ENCODE measurements at places on chromosomes 2 and 18. TPM values are rescaled to one million over a fixed set of nuclear protein-coding genes. Genes with fewer than 3 reads are reported as not detected.

DNA sequence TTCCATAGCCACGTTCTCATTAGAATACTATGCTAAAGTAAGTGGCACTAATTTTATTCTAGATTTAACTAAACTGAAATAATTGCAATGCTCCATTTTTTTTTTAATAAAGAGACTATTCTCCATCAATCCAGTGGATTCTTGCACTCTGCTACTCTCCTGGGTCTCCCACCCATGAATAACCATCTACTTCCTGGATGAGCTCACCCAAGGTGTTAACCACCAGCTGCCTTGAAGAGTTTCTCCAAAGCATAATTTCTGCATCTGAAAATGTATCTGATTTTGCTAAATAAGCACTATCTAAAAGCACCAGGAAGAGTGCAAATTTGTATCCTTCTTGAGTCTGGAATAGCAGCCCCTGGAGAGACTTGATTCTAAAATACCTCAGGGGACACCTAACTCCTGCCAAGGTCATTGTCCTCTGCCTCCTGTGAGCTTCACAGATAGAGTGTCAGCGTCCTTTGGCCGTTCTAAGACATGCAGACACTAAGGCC is 41.6 kb upstream of the SH3BP4 start:
- no peak for DNase-seq

GRCh38 chr18:22930089-22930713 is 2.9 kb upstream of the RBBP8 start:
- DNase-seq: no peak

DNA sequence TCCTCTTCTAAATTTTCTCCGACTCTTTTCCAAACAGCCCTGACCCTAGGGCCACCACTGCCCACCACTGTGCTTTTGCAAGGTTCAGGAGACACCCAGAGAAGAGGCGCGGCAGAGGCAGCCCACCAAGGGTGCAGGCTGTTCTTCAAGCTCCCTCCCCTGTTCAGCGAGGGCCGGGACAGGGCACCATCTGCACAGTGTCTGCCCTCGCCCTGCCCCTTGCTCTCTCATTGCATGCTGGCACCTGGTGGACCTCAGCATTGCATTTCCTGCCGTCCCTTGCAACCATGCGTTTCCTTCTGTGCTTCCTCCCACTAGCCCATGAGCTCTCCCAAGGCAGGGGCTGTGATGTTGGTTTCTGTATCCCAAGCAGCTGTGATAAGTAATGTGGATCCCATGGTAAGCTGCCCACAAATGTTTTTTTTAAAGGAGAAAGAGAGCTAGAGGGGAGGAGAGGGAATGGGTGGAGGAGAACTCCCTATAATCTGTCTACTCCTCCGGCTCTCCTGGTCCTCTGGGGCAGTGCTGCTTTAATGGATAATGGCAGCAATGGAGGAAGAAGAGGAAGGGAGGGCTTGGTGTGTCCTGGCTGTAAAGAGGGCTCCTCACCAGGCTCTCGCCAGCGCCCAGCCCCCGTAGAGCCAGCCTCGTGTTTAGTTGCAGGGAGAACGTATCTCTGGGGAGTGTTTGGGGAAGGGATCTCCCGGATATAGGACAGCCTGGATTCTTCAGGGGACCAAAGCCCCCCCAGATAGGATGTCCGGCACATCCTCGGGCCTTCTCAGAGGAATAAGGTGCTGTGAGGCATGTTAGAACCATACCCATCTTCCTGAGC is 15.6 kb upstream of the YWHAQ start:
- no peak for DNase-seq

DNA sequence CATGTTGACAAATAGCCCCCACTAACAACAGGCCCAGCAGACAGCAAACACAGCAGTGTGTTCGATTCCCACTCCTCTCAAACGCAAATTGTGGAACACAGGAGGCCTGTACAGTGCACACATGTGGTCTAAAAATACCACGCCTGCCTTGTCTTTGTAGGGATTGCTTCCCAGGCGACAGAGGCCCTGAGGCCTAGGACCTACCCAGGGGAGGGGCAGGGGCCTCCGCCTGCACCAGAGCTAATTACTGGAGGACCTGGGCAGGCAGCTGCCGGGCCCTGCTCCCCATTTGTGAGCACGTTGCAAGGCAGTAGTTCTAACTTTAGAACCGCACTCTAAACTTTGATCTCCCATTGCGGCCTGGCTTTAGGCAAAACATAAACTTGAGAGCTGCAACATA is 316.0 kb downstream of the TXNL1 start:
- DNase-seq: peak; percentile 86

DNER gene
- 5.3 TPM for total RNA-seq

DNA sequence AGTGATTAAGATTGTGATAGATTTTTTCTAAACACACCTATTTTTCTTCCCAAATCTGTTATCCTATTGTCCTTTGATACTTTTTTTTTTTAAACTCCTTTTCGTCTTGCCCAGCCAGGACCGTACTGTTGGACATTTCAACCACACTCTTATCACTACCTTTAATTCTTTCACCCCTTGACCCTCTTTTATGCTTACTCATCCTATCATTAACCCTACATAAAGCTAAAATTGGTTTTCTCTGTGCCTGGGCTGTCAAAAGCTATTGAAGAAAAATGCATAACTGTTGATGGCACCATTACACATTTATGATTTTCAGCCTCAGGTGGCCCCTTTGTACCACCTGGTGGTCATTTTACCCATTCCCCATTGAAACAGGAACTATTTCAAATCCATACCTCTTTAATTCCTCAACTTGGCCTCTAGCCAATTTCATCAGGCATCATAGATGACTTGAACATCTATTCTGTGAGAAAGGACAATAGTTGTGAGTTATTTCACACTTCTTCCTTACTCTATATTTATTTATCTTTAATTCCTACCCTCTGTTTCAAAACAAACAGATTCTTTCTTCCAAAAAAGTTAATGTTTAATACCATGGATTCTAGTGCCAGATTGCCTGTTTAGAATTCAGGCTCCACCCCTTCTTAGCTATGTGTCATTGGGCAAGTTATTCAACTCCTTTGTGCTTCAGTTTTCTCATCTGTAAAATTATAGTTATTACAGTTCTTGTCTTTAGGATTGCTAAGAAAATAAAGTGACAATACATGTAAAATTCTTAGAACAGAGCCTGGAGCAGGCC is 258.6 kb downstream of the CAMKMT start:
- DNase-seq: no peak

- DNase-seq: no peak
These were observed 195.8 kb downstream of the NDUFA10 start for GRCh38 chr2:239829326-239829725.

CHRNG gene
- total RNA-seq: not detected

DNA sequence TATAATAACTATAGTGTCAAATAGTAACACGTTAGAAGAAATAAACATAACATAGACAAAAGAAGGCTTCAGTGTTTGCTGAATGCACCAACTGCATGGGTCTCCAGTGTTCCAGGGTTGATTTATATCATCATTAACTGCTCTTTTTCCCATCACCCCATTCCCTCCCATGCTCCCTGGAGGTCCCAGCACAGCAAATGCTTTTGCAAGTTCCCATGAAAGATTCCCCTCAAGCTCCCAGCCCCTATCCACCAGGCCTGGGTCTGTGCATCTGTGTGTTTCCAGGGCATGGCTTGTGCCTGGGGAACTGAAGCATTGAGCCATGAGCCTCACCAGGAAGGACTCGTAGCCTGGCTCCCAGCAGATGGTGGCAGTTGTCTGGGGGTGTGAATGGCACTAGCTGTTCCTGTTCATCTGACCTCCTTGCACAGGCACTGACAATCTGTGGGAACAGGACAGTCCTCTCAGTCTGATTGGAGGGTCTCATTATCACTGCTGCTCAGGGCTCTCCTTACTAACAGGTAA is 164.6 kb upstream of the RMP24 start:
- no peak for DNase-seq

DNA sequence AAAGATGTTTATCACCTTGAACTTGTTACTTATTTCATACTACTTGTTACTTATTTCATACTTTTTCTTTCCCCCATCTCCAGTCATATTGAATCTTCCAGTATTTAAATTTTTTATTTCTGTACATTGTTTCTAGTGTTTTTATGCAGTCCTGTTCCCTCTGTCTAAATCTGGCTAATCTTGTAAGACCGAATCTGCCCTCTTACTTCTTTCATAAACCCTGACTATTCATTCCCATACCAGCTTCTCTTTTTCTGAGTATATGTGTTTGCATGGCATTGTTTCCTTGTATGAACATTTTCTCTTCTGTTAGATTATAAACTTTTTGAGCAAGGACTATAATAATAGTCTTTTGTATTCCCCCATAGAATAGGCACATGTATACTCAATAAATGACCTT is 131.7 kb downstream of the TAF4B start:
- DNase-seq: no peak

- peak; percentile 34 for DNase-seq
These were observed 305.1 kb upstream of the MGAT5 start for GRCh38 chr2:133948610-133949290.

FSIP2 gene
- 0.11 TPM for total RNA-seq

NTSR2 gene
- total RNA-seq: not detected
